ENCODE measurements at places on chromosomes 5 and 9.

- no peak for DNase-seq
Measured at GRCh38 chr9:38626006-38626405, 5.6 kb upstream of the ANKRD18A start.

- DNase-seq = peak; percentile 19
Measured at GRCh38 chr5:60843936-60844905, at the start of gene ELOVL7. TSS of gene ELOVL7 (minus strand) at chr5:60844269. CDS start at chr5:60787397, 56,872 bp downstream.

- no peak for DNase-seq
Measured at GRCh38 chr5:8136271-8136670, 267.3 kb downstream of the MTRR start.

DNA sequence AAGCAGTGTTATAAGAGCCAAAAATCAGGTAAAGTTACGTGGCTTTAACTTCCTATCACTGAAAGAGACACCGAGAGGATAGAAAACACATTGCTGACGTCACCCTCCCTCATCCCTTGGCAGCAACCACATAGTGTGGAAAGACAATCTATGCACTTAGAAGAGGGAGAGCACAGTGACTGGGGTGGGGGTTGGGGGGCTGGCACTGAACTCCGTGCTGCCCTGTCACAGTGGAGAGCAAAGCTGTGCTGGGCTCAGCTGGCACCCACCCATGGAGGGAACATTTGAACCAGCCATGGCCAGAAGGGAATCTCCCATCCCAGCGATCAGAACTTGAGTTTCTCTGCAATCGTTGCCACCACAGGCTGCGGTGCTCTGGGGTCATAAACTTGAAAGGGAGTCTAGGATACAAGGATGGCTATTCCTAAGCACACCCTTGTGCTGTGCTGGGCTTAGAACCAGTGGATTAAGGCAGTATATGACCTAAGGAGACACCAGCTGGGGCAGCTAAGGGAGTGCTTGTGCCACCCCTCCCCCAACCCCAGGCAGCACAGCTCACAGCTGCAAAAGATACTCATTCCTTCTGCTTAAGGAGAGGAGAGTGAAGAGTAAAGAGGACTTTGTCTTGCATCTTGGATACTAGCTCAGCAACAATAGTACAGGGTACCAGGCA lies 73.4 kb downstream of the KIAA0825 start:
- no peak for DNase-seq

- DNase-seq = no peak
Measured at GRCh38 chr5:116404016-116404415, 170.6 kb downstream of the SEMA6A start.

DNA sequence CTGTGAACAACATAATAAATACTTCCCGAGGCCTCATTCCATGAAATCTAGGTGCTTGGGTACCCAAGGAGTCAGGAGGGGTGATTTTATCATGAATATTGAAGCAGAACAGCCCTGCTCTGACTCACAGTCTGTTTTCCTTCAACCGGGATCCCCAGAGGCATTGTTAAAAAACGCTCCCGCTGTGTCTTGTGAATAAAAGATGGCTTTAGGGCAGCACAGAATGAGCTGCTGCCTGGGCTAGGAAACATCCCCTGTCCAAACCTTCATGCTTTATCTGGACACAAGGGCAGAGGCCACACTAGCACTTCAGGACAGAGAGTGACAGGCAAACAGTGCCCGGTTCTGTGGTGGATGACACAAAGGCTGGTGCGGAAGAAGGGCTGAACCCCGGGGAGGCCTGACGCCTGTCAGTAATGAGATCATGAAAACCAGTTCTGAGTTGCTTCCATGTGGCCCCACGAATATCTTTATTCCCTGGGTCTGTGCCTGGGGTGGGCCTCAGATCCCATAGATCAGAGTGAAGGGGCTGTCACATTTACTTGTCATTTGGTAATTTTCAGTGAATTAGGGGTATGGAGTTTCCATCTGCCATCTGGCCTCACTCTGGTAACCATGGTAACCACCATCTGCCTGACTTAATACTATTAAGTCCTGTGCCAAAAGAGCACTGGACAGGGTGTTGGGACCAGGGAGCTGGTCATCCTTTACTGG lies 2.6 kb downstream of the IGFBPL1 start:
- DNase-seq = no peak

GRCh38 chr5:142952229-142952628 lies 182.1 kb downstream of the ARHGAP26 start:
- DNase-seq = no peak

DNA sequence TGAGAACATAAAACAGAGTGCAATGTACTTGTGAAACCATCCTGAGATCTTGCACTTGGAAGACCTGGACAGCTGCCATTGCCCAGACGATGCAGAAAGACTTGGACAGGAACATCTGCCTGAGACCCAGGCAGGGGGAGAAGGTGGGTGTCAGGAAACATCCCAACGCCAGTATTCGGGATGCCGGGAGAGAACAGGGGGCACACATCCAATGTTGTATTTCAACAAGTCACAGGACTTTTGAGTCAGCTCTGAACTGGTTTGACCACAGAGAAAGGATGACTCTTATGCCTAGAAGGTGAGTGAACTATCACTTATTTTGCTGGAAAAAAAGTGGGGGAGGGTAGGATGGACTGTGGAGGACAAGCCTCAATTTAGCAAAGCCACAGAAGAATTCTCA lies 124.6 kb downstream of the ROR2 start:
- DNase-seq = no peak

GRCh38 chr5:14594378-14595074 lies 12.9 kb downstream of the OTULINL start:
- DNase-seq = no peak

DNA sequence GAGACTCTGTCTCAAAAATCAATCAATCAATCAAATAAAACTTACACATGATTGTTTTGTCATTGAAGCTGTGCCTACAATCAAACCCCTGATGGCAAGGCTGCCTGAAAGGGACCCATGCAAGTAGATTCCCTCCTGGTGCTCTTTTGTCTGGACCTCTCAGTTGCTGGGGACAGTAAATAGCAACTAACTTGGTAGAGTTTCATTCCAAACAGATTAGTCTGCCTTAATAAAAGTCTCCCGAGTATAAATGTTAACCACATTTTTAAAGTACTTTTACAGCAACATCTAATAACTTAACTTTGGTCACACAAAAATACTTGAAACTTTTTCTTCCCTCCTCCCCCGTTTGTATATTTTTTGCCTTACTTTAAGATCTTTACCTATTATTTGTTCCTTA lies 105.5 kb downstream of the FEM1C start:
- DNase-seq = no peak

- no peak for DNase-seq
Measured at GRCh38 chr5:36861871-36862270, 14.7 kb upstream of the NIPBL start.

- no peak for DNase-seq
Measured at GRCh38 chr5:131709043-131709442, 74.0 kb upstream of the RAPGEF6 start.

- no peak for DNase-seq
Measured at GRCh38 chr9:121937240-121937639, 155.9 kb downstream of the TTLL11 start.

DNA sequence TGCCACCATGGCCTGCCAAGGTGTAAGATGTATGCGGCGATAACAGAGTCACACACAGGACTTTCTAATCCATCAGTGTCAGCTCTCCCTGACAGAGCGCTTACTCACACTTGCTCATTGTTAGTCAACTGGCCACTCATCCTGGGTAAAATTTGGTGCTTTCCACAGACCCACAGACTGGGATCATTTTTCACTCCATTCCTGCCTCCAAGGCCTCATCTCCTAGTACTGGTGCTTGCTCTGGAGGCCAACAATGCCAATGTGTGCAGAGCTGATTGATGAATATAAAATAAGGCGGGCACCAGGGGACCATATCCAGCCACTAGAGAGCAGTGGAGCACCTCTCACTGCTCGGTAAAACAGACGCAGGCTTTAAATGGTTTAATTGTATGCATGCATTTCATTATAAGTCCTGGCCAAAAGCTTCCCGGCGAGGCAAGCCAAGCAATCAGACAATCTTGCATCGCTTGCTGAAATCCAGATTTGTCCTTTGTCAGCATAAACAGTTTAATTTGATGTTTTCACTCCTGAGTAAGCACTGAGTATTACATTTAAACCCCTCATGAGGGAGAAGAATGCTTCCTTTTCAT lies 22.3 kb downstream of the PSMB7 start:
- no peak for DNase-seq

DNA sequence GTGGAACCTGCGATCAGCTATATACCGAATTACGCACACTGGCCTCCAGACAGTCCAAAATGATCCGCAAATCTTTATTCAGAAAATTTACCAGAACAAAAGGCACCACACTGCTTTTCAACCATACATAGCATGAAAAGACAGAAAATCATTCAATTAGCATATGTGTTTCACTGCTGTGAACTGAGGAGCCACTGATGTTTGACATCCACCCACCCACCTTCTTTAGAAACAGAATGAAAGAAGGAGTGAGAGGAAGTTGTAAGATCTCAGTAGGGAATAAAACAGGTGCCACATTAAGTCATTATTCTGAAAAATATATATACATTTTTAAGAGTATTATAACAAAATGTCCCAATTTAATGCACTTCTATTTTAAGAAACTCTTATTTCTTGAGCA lies 156.8 kb downstream of the NFIB start:
- DNase-seq = no peak

DNA sequence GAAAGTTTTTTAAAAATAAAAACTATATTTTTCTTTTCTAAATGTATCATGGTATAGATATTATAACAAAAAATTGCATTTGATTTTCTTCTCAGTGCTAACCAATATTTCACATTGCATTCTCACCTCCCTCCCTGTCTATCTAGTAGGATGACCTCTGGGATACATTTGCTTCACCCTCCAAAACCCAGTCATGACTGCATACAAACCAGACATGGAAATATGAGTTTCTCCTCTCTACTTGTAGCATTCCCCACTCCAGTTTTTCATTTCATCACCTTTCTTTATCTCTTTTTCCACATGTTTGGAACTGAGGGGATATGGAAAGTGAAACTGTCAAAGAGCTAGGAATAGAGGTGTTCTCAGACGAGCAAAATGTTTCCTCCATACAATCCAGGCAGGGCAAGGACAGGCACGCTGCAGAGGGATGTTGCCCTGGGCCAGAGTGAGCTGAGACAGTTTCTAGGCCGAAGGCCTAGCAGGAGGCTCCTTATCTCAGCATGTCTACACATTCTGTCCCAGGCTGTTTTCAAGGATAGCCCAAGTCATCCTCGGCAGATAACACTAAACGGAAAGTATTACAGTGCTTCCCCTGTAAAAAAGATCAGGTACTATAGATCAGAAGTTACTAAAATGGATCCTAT lies 46.7 kb downstream of the MEF2C start:
- DNase-seq = no peak

- no peak for DNase-seq
Measured at GRCh38 chr9:38234479-38235170, 157.9 kb upstream of the ALDH1B1 start.

- no peak for DNase-seq
Measured at GRCh38 chr9:134353539-134353938, 27.3 kb downstream of the RXRA start.

DNA sequence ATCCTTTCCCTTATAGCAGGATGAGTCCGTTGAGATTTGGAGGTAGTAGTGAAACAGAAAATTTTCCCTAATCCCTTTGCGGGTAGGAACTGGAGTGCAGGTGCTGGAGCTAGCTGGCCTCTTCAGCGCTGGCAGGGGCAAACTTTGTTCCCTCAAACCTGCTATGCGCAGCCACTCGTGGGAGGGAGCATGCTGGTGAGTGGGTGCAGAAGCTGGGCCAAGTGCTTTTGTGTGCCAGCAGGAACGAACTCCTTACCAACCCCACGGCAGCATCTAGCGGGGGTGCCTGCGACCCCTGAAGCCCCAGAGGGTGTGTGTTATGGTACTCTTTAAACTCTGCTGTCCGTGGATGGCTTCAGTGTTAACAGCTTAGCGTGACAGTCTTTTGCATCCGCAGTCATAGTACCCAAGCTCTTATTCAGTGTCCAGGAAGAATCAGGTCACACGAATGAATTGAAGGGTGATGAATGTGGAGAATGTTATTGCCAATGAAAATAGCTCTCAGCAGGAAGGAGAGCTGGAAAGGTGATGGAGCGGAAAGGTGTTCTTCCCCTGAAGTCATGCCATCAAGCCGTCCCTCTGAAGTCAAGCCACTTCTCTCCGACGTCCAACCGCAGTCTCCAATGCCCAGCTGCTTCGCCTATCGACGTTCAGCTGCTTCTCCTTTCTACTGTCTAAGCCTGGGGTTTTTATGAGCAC lies 1445.1 kb upstream of the CDH9 start:
- no peak for DNase-seq

- no peak for DNase-seq
Measured at GRCh38 chr9:119289740-119290433, 79.3 kb downstream of the BRINP1 start.

DNA sequence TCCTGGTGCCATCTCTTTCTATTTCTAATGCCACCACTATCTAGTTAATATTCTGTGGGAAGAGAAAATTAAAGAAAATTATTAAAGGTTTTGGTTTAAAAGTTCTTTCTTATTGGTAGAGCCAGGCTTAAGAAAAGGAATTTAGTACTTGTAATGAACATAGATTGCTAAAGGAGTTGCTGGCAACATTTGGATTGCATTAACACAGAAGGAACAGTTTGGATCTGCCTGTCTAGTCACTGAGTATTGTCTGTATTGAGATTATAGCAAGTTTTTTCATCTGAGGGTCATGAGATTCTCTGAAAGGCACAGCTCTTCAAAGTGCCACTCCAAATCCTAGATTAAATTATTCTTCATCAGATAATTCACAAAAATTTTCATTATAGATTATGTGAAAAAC lies 32.0 kb downstream of the FSD1L start:
- DNase-seq = no peak

DNA sequence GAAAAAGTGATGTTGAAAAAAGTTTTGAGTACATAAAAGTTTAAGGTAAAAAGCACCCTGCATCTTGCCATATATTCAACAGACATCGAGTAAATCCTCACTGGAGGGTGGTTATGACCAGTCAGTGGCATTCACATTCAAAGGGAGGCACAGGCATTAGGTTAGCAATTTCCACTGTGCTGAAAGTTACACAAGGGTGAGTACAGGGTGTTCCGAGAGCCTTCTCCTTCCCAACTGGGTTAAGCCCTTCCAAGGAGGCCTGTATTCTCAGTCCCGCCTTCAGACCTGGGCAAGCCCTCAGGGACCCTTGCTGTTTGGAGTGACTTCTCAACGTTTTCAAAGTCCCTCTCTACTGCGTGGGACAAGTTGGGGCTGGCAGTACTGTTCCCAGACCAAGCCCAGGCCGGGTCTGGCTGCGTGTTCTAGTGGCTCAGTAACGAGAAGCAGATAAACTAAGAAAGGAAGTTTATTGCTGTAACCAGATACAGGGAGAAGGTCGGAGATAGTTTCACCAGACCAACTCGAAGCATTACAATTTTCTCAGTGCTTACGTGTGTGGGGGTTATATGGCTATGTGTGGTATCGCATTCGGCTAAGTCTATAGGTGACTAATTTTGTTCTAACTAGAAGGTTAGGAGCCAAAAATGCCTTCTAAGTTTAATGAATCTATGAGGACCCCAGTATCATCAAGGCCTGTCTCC lies 13.0 kb upstream of the SETX start:
- DNase-seq = no peak

DNA sequence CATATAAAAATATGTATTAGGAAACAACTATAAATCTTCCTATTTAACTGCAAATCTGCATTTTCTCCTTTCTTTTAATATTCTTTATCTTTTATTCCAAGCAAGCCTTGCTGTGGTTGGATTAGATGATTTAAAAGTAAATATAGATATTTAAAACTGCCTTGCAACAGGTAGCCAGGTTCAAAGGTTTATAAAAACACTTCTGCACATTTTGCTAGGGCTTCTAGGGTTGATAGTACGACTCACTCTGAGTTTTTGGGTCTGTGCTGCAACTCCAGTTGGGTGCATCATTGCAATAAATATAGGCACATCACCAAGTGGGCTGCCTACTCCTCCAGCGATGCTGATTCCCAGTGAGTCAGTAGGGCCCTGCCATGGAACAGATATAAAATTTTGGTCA lies 167.7 kb downstream of the MPDZ start:
- no peak for DNase-seq
